ENCODE measurements at places on chromosomes 2 and 18.

DNA sequence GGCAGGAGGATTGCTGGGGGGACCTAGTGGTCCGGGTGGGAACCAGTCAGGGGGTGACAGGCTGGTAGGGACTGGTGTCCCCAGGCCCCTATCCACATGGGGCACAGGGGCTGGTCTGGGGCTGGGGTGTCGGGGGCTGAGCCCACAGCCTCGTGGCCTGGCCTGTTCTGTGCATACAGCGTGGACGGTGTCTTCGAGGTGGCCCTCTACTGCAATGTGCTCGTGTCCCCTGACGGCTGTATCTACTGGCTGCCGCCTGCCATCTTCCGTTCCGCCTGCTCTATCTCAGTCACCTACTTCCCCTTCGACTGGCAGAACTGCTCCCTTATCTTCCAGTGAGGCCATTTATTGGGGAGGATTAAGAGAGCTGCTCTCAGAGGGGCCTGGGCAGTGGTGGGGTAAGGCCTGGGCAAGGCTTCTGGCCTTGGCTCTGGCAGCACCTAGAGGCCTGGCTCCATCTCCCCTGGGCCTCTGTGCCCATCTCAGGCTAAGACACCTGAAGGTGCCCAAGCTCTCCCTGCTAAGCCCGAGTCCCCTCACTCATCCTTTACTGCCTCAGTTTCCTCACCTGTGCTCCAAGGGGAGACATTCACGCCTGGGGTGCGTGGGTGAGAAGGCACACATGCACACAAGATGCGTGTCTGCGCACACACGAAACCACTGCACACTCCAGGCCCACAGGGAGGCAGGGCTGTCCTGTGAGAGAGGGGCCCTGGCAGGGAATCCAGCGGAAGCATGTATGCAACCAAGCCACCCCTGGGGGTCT is 1.9 kb downstream of the CHRNG start:
- DNase-seq = peak; percentile 47

- peak; percentile 70 for DNase-seq
These were observed 304.0 kb downstream of the ZNF521 start for GRCh38 chr18:25047983-25048382.

DNA sequence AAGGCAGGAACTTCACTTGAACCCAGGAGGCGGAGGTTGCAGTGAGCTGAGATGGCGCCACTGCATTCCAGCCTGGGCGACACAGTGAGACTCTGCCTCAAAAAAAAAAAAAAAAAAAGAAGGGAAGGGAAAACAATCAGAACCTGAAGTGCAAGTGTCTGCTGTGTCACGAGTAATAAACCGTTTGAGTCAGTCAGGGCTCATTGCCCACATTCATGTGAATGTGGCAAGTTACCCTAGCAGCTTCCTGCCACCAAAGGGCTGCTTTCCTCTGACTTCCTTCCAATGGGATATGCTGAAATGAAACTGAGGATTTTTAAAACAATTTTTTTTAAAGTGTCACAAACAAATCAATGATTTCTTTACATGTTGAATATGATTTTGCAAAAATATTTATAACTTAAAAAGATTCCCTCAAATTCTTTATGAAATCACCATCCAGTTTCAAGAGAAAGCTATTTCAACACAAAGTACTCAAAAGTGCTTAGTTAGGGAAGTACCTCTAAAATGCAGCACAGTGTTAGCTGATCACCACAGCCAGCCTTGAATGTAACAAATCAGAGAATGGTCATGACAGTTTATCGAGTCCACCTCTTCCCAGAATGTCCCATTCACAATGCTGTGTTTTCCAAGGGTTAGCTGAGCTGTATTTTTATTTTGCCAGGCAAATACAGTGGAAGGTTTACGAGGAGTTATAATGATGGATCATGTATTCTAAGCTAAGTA is 36.4 kb downstream of the WDSUB1 start:
- no peak for DNase-seq

DNA sequence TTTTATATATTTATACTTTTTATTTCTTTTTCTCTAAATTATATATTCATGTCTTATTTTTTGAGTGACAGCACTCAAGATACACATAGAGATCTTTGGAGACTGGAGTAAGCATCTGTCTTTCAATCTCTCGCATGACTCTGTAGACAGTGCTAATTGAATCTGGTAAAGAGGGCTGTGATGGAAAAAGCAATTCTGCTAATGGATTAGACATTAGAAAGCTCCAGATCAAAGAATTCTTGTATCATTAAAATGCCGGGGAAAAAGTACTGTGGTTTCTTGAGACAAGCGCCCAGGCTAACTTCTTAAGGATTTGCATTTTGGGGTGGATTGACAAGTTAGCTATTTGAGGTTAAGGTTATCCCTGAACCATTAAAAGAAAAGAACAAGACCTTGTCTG is 383.1 kb upstream of the TNP1 start:
- DNase-seq = no peak

DNA sequence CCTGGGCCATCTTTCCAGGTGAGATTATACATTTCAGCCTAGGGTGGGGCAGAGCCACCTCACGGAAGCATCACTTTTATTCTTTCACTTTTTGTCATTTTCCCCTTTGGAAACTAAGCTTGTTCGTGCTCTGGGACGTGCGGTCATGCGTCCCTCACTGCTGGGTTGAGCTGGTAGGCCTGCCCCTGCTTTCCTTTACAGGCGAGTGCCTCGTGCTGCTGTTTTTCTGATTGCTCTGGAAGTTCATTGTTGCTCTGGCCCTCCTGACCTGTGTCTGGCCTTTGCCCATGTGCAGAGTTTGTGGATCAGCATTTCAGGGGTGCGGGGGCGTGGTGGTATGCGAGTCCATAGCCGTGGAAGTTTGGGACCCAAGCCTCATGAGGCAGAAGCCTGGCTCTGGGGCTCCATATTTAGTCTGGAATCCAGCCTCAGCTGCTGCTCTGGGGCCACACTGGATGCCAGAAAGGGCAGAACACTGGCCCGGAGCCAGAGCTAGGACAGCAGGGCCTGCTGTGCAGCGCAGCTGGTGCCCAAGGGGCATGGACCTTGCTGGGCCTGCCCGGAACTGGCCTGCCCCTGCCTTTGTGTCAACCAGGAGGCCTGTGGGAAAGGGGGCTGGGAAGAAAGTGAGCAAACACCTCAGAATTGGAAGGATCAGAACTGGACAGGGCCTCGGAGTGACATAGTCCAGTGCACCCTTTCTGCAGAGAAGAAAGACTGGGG is 51.1 kb downstream of the CTIF start:
- DNase-seq = no peak

GRCh38 chr2:222623756-222624309 is 32.1 kb downstream of the FARSB start:
- DNase-seq = no peak

- no peak for DNase-seq
These were observed 32.6 kb downstream of the TNS1 start for GRCh38 chr2:217970206-217970605.

Measured in H1 (cell line).